ENCODE measurements at places on chromosomes 1 and 21. TPM values are rescaled to one million over a fixed set of nuclear protein-coding genes. Genes with fewer than 3 reads are reported as not detected.

DNA sequence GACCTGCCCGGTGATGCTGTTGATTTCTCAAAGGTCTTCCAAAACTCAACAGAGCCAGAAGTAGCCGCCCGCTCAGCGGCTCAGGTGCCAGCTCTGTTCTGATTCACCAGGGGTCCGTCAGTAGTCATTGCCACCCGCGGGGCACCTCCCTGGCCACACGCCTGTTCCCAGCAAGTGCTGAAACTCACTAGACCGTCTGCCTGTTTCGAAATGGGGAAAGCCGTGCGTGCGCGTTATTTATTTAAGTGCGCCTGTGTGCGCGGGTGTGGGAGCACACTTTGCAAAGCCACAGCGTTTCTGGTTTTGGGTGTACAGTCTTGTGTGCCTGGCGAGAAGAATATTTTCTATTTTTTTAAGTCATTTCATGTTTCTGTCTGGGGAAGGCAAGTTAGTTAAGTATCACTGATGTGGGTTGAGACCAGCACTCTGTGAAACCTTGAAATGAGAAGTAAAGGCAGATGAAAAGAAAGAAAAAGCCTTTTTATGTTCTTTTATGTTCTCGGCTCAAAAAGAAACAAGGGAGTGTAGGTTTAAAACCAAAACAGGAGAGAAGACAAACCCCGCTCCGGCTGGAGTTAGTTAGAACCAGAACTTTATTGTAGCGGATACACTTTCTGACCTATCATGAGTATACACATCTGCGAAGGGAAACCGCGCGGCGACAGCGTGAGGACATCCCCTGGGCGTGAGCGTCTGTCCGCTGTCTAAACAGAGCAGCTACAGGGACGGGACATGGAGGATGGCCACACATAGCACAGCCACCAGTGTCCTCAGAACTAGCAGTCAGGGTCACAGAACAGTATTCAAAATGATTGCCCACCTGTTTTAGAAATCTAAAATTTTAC is 77.1 kb downstream of the PIK3CD start:
- H3K36me3 ChIP-seq, result peaks cover 57% of the 10 kb centered on the region
- no peak overlapping the region for H3K27ac ChIP-seq
- no peaks in the 10 kb centered on the region for H3K4me1 ChIP-seq
- DNase-seq, result no peak

GRCh38 chr1:57922130-57922529 is 498.3 kb upstream of the DAB1 start:
- H3K4me3 ChIP-seq, result no peak overlapping the region
- H3K27me3 ChIP-seq, result no peaks in the 10 kb centered on the region
- no peak for DNase-seq
- no peaks in the 10 kb centered on the region for H3K36me3 ChIP-seq

The GIPC2 gene
- total RNA-seq, result 0.67 TPM

The LIPI gene
- not detected for total RNA-seq

The TRNP1 gene
- 1.2 TPM for total RNA-seq

Measured in gastrocnemius medialis (tissue), 4 donors.